Fibroblast of skin of left quadriceps (primary cell): ENCODE measurements at places on chromosomes 12 and 14.

DNA sequence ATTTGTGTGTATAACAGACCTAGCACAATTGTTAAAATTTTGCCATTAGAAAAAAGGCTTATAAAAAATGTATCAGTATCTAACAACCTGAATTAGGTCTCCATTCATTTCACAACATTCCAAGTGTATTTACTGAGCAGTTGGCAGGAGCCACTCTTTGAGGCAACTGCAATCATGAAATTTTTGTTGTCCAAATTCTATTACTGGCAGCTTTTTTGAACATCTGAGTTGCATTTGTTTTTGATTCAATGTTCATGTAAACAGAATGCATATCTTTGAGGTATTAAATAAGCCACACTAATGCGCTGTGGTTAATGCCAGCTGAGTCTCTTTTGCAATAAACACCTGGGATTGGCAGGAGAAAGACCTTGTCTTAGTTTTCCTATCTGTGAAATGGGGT is 8.7 kb downstream of the KITLG start:
- DNase-seq, result no peak

DNA sequence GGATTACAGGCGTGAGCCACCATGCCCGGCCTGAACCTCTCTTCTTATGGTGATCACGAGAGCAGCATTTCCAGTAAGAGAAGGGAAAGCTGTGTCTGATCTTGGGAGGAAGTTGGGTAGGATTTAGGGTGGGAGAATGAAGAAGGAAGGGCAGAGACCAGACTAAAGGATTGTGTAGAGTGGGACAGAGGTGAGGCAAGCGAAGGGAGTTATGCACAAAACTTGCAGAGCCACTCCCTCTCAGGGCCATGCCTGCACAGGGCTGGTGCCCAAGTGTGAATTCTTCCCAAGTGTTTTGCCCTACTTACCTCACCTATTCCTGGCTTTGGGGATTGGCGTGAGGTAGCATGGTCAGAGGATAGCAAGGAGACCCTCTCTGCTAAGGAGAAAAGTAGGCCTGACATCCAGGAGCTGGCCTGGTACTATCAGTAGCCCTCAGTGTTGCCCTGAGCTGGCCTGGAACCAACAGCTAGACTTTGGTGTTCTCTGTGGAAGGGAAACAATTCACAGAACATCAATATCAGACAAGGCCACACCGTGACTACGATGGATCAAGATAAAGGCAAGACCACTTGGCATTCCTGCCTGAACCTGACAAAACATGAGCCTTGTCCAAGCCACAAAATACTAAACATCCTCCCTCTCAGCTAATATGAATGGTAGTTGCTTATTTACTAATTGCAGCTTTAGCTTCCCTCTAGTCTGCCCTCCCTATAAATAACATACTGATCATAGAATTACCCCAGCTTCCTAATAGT is 201.0 kb upstream of the AMIGO2 start:
- DNase-seq, result no peak

- no peak for DNase-seq
Observed at GRCh38 chr14:20799892-20800544, 2.6 kb downstream of the RNASE1 start.

DNA sequence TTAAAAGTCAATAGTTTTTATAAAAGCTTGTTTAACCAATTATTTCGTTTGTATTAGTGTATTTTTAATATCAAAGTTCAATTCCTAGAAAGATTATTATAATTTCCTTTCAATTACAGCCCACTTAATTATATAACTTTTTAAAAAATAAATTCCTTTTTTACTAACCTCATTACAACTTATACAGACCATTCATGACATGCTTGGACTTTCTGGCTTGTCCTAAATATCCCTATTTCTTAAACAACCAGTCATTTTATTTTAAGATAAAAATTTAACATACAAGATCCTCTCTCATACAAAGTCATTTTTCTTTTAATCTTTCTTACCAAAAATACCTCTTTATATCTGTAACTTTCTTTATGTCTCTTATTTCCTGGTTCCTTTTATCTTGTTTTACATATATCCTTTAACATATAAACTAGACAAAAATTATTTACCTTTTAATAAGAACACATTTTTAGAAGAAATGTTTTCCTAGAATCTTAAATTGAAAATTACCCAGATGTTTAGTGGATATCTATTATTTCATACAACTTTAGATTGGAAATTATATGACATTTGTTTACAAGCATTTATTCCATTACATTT is 10.4 kb upstream of the TMEM263 start:
- DNase-seq, result no peak

- DNase-seq, result no peak
Observed at GRCh38 chr14:33465846-33466700, 484.8 kb downstream of the EGLN3 start.

GRCh38 chr14:30798961-30799360 is 75.4 kb upstream of the COCH start:
- DNase-seq, result no peak

DNA sequence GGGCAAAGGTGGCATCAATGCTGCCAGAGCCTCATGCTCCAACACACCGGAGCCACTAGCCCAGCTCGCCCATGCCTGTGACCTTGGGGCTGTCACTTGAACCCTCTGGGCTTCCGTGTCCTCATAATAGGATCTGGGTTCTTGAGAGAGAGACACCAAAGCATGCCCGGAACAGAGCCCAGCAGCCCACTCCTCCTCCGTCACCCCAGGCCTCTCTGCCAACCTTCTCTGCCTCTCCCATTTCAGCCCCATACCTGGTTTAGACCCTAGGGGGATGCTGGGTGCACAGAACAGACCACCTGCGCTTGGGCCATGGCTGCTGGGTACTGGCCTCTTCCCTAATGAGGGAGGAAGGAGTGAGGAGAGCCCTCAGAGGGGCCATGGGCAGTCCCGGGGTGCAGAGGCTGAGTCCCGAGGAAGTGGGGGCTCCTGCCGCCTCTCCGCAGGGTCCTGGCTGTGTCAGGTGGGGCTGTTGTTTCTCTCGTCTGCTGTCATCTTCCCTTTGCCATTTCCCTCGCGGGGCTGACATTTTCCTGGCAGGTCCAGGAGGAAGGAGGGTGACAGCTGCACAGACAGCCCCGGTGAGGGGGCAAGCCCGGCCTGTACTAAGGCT is 172.4 kb upstream of the RTL1 start:
- no peak for DNase-seq

DNA sequence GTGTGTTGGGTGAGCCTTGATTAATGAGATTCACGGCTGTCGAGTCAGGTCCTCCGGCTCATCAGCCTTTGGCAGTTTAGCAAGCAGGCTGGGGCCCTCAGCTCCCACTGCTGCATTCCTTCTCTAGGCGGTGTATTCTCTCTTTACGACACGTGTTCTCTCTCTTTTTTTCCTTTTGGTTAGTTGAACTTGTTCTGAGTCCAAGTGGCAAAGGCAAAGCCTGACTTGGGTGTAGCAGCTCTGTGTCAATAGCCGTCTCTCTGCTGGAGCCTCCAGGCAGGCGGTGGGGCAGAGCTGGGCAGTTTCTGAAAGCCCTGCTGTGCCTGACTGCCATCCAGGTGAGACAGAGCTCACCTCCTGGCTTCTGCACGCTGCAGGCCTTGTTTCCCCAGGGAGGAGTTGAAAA is 46.6 kb downstream of the SUSD6 start:
- DNase-seq, result no peak

DNA sequence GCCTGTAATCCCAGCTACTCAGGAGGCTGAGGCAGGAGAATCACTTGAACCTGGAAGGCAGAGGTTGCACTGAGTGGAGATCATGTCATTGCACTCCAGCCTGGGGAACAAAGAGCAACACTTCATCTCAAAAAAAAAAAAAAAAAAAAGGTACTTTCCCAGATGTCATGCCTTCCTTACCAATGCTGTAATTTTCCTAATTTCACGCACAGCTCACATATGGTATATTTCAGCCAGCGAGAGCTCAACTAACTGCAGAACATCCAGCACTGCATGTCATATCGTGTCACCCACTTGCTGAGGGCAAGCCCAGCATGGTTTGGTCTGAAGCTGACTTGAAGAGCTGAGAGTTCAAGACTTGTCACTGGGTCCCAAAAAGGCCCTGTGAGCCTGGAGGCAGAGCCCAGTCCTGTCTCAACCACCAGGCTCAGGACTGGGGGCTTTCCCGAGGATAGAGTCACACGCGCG is 29.0 kb downstream of the NFKBIA start:
- DNase-seq, result no peak

DNA sequence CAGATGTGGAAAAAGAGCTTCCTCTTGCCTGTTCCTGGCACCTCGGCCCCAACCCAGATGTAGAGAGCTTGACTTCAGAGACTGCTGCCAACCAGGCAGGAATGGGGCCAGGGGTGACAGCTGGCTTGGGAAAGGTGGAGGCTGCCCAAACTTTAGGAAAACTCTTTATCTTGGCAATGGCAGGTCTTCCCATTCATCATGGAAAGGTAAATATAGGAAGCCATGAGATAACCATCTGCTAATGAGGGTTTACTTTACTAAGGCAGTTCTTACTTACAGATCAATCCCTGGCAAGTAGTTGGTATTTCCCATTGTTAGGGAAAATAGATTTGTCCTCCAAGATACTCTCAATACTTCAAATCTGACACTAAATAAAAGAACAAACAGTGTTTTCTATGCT is 143.1 kb upstream of the NUDT4 start:
- no peak for DNase-seq

- DNase-seq, result peak; percentile 3
Observed at GRCh38 chr12:82942521-82942920, 255.8 kb downstream of the TMTC2 start.

DNA sequence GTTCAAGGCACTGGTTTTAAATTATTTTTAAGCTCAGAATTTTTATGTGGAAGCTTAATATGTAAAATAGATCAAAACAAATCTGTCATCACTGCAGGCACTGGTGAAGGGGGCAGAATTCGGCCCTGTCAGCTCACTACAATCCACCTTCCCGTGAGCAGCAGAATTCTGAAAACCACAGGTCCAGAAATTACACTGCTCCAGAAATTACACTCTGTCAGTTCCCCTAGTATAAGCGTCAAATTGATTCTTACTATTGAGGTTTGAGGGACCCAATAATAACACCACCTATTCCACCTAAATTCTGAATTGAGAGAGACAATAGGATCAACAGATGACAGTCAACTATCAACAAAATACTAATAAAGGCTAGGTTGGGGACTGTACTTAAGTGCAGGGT is 245.5 kb downstream of the PHLDA1 start:
- DNase-seq, result no peak

- DNase-seq, result no peak
Observed at GRCh38 chr14:106044949-106045596, 518.7 kb downstream of the TMEM121 start.

- DNase-seq, result no peak
Observed at GRCh38 chr12:4287325-4288211, 14.0 kb downstream of the CCND2 start.

DNA sequence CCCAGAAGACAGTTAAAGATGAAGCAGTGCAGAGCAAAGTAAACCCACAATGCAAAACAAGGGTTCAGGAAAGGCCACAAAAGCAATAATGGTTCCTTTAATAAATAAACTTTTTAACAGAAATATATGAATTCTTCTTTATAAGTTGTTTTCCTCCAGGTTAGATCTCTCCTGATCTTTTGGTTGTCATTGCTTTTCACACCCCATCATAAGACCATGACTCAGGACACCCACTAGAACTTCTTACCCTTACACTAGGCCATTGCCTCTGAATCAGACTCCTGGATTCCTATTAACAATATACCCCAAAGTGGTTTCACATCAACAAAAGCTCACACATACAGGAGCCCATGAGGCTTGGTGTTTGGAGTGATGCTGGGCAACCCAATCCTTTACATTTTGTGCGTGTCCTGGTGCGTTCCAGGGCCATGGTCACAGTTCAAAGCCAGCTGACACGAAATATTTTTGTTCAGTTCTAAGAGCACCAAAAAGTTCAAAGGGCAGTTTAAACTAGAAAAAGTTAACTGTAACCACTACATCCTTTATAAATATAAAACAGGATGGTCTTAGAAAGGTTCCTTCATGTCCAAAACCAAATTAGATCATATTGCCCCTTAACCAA is 187.0 kb downstream of the EPS8 start:
- no peak for DNase-seq

DNA sequence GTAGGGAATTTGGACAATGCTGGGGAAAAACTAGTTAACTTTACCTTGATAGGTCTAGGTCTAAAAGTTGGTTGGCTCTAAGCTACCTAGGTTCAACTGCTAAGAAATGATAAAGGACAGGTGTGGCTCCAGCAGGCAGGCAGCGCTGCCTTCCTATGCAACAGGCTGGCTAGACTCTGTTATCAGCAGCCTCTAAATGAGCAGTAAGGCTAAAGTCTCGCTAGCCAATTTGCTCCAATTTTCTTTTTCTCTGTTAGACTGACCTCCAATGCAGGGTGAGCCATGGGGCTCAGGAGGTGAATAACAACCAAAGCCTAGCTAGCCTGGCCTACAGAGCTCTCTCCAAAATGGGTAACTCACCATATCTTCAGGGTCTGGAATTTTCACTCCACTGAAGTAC is 26.5 kb downstream of the DMAC2L start:
- DNase-seq, result no peak

GRCh38 chr12:124568431-124569374 is 1.3 kb upstream of the NCOR2 start:
- peak; percentile 96 for DNase-seq

GRCh38 chr14:49549881-49550280 is 36.3 kb downstream of the RPS29 start:
- peak; percentile 1 for DNase-seq

DNA sequence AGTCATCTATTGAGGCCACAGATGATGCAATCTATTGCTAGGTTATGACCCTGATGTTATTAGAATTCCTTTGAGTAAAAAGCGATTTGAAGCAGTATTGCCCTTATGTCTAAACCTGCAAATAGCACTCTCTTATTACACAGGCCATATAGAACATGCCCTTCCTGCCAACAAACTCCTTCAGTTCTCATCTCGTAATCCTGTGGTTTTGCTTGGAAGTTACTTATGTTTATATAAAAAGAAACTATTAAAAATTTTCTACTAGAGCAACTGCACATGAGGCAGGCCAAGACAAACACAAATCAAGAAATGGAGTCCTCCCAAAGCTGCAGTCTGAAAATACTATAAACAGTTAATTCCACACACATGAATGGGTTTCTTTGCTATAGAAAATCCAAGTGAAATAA is 1200.2 kb downstream of the LRFN5 start:
- DNase-seq, result peak; percentile 75

- no peak for DNase-seq
Observed at GRCh38 chr12:6382982-6383381, 980 bp upstream of the LTBR start.

DNA sequence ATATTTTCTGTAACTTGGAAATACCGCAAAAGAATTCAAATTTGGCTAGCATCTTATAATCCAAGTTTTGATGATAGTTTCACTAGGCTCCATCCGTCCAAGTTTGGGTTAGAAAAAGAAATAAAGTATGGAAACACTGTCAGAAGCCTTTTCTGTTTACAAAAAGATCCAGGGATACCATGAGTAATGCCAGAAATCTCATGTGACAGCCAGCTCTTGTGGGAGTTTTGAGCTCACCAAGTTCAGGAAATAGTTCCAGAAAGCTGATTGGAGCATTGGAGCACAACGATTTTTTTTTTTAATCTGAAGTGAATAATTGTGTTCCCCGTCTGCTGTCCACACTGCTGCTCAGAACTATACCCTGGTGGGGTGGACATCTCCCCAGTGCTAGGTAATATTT is 229.7 kb upstream of the NPAS3 start:
- DNase-seq, result peak; percentile 72
